ENCODE measurements at places on chromosomes 1 and 21.
A peak's percentile ranks its signal among the peaks of the same experiment; 100 is the strongest.

- DNase-seq: no peak
These were observed 1267.7 kb upstream of the ADGRL4 start for GRCh38 chr1:80274256-80274655.

GRCh38 chr1:2134266-2134620 is 60.3 kb downstream of the FAAP20 start:
- DNase-seq: no peak

DNA sequence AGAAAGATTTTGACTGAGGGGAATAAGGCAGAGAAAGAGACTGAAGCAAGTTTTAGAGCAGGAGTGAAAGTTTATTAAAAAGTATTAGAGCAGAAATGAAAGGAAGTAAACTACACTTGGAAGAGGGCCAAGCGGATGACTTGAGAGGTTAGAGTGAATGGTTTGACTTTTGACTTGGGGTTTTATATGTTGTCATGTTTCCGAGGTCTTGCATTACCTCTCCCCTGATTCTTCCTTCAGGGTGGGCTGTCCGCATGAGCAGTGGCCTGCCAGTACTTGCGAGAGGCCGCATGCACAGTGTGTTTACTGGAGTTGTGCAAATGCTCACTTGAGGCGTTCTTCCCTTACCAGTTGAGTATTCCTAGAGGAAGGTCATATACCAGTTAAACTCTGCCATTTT is 13.0 kb upstream of the DENND2D start:
- no peak for DNase-seq

DNA sequence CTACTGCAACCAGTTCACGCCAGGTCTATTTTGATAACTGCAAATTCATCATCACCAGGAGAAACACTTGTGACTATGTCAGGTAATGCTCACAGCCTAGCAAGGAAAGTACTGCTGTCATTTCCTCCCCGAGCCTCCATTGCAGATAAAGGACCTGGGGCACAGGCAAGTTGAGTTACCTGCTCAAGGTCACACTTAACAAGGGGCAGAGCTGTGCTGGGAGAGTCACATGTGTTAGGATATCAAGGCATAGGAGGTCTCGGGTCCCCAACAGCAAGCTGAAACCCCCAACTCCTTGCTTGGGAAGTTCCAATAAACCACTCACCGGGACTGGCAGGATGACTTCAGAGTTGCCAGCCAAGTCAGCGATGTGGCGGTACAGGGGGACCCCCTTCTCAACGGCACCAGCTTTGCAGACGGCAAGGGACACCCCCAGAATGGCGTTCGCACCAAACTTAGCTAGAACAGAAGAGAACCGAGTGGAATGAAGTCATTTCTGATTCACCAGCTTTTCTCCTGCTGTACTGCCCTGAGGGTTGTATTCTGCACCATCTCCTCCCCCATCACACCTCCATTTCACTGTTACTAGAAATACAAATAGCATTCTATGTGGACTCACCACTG is 11.6 kb downstream of the ENO1 start:
- DNase-seq: no peak

GRCh38 chr1:79568411-79568810 is 561.9 kb upstream of the ADGRL4 start:
- DNase-seq: peak; percentile 15

GRCh38 chr1:56286956-56287355 is 292.4 kb downstream of the PLPP3 start:
- DNase-seq: no peak

GRCh38 chr1:115293899-115294298 is 44.1 kb downstream of the NGF start:
- no peak for DNase-seq
